ENCODE measurements at places on chromosomes 7 and 10. TPM values are rescaled to one million over a fixed set of nuclear protein-coding genes. Genes with fewer than 3 reads are reported as not detected.

Gene TUBB8
- not detected for total RNA-seq

Gene CALHM2
- total RNA-seq, result 81.9 TPM

Gene CACNA2D1
- 40.7 TPM for total RNA-seq

Gene GJD4
- total RNA-seq, result not detected

Gene TMEM176B
- total RNA-seq, result 85.5 TPM

Gene PSD
- total RNA-seq, result 1.4 TPM

Gene EPO
- not detected for total RNA-seq

Gene LAMB1
- 120 TPM for total RNA-seq

Gene ASB15
- not detected for total RNA-seq

Gene NAT16
- total RNA-seq, result not detected

Gene CALHM3
- total RNA-seq, result not detected

Gene WNT2
- 0.45 TPM for total RNA-seq

Gene IFIT5
- 18.5 TPM for total RNA-seq

Gene SCART1
- 7.3 TPM for total RNA-seq

Gene SEMA3C
- 86.8 TPM for total RNA-seq

Gene OPALIN
- not detected for total RNA-seq

Gene PRSS2
- total RNA-seq, result 9.3 TPM

All from aorta (tissue), 5 donors.